ENCODE measurements at places on chromosomes 12 and 14.

DNA sequence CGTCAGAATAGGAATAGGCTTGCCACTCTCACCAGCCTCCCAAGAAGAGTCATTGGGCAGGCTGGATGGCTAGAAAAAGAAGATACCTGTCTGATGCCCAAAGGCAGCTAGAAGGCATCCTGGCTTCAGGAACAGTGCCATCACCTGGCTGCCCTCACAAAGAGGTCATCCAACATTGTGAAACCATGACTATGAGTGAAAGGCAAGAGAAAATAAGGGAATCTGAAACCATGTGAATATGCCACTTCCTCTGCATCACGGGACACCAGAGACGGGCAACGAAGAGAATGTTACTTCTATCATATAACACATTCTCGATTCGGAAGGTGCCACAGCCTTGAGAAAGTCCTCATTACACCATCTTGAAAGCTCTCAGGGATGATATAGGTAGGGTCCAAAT lies 182.0 kb downstream of the DAD1 start:
- no peak for DNase-seq

GRCh38 chr14:53156238-53156637 lies 3.1 kb upstream of the DDHD1 start:
- DNase-seq = no peak

DNA sequence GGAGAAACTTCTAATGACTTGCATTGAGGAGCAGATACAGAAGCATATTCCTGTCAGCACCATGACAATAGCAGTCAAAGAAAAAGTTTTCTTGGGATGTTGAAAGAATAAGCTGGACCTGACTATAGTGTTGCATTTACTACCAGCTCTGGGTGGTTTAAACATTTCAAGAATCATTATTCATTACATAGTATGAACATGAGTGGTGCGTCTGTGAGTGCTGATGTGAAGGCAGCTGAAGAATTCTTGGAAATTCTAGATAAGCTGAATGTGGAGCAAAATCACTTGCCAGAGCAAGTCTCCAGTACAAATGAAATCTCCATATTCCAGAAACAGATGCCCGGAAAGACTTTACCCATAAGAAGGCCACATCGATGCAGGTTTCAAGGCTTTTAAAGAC lies 45.0 kb upstream of the STAB2 start:
- DNase-seq = no peak

GRCh38 chr12:55142669-55143565 lies 16.7 kb downstream of the OR9K2 start:
- DNase-seq = no peak
